Stimulated activated CD8-positive, alpha-beta memory T cell treated with anti-CD3 and anti-CD28 coated beads, Interleukin-7, amount 100 ng/mL, for 1 hour (primary cell): ENCODE measurements at places on chromosomes 4 and X.

DNA sequence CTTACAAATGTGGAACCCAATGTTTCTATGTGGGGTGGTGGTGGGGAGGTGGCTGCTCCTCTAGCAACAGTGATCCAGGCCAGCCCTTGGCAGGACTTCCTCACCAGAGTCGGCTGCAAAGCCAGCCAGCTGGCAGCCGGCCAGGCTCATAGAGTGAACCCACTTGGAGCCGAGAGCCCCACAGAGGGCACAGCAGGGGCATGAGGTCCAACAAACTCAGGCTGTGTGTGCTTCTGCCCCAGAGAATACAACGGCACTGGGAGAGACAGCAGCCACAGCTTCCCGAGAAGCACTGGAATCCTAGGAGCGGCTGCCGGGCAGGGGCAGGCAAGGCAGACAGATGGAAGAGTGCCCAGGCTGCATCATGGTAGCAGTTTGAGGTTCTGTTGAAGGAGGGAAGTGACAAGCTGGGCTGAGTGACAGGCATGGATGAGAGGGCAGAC is 23.5 kb upstream of the SOWAHD start:
- DNase-seq: no peak

GRCh38 chr4:110075083-110075738 is 123.2 kb downstream of the ELOVL6 start:
- DNase-seq: no peak

- no peak for DNase-seq
These were observed 31.4 kb downstream of the FREM3 start for GRCh38 chr4:143668930-143669552.

DNA sequence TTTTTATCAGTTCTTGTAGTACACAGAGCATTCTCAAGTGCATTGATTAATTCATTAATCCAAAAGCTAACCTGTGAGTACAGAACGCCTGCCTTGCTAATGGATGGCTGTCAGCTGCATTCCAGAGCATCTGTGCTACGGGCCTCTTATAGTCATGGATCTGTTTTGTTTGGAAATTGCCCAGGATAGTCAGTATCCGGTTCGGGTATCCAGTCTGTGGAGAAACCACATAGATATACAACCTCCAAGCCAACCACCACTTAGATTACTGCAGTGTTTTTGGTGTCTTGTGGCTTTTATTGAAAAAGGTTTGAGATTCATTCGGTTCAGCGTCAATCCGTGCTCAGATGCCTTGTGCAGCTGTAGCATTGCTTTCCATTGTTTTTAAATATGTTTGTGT is 4.0 kb downstream of the LAP3 start:
- DNase-seq: no peak

GRCh38 chr4:141027421-141027820 is 105.8 kb downstream of the RNF150 start:
- DNase-seq: no peak

GRCh38 chr4:121978172-121978516 is 26.3 kb upstream of the TRPC3 start:
- no peak for DNase-seq

GRCh38 chr4:128980816-128981326 is 112.5 kb downstream of the SCLT1 start:
- no peak for DNase-seq

DNA sequence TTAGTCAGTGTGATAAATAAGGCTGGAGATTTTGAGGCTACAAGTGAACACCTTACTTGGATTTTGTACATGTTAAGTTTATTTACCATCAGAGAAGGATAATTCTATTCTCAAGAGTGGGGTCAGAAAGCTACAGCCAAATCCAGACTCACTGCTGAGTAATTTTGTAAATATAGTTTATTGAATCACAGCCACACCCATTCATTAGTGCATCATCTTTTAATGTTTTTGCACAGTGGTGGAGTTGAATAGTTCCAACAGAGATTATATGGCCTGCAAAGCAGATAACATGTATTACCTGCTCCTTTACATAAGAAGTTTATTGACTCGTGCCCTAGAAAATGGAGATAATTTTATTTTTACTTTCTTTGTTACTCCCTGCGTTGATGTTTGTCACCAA is 60.4 kb downstream of the PCDH18 start:
- no peak for DNase-seq
